ENCODE measurements at places on chromosomes 3 and 15.

DNA sequence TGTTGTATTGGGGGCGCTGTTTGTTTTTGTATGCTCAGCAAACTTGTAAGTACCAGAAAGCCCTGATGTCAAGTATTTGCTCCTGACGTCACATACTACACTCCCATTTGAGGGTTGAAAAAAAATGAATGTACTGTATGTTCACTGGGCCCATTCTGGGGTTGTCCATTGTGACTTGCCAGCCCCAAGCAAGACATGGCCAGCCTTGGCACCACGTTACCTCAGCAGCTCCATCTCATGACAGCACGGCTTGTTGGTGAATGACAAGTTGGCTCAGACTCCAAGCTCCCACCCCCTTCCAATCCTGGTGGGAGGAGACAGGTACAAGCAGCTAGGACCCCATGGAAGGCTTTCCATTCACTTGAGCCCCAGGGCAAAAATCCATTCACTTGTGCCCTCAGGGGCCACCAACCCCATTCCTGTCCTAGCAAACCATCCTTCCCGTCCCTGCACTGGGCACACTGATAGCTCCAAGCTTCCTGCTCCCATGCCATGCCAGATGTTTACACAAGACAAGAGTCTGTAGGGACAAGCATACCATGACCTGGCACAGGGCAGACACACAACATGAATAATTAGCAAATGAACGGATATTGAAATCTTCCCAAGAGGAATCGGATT lies 1.6 kb downstream of the PHGR1 start:
- no peak for DNase-seq

GRCh38 chr15:90845201-90845949 lies 23.0 kb upstream of the FURIN start:
- no peak for DNase-seq

DNA sequence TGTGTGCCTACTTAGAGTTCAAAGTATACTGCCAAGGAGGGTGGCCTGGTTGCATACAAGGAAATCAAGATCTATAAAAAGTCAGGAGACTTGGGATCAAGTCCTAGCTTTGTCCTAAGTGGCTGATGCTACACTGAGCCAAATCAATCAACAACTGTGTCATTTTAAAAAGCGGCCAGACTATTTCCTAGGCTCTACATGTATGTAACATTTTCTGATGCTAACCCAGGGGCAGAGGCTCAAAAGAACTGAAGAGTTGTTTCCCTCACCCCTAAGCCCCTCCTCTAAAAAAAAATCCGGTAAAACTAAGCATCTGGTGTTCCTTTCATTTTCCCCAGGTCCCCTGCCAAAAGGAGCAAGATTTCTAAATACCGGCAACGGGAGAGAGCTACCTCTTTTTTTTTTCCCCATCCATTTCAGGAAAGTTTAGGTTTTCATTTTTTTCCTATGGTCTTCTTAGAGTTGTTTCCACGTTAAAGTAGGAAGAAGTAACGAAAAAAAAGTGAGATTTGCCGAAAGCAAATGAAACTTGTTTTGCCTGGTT lies 18.8 kb upstream of the CHD2 start:
- DNase-seq, result no peak

GRCh38 chr3:156317462-156318074 lies 197.2 kb downstream of the KCNAB1 start:
- DNase-seq, result no peak

DNA sequence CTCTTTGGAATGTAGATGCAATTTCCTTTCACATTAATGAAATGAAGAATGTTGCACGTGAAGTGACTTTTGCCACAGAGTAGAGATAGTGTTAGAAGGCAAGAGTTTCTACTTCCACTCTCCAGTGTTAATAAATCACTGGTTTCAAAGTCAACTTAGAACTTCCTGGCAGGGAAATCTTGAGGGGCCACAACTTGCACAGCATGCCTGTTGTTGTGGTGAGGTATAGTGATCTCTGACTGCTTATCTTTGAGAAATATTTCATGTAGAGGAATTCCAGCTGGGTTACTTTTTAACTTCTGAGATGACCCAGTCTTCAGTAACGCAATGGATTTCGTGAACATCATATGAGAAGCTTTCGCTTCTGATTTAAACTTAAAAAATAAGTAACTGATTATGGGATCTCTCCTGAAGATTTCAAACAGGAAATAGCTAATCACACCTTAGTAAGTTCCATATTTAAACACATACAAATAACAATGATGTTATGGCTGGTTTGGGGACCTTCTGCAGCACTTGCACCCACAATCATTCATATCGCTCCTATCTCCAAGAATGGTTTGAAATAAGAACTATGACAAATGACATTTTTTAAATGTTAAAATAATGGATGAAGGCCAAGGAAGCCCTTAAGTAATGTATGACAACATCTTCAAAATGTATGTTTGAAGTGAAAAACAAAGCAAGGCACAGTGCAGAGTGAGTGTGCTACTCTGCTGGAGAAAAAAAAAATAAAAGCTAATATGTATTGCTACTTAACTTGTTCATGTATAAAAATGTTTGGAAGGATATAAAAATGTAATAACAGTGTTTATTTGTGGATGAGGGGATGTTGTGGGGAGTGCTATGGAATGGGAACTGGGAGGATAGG lies 726.5 kb upstream of the NECTIN3 start:
- DNase-seq, result no peak

GRCh38 chr3:6791161-6791560 lies 69.8 kb upstream of the GRM7 start:
- DNase-seq, result no peak

DNA sequence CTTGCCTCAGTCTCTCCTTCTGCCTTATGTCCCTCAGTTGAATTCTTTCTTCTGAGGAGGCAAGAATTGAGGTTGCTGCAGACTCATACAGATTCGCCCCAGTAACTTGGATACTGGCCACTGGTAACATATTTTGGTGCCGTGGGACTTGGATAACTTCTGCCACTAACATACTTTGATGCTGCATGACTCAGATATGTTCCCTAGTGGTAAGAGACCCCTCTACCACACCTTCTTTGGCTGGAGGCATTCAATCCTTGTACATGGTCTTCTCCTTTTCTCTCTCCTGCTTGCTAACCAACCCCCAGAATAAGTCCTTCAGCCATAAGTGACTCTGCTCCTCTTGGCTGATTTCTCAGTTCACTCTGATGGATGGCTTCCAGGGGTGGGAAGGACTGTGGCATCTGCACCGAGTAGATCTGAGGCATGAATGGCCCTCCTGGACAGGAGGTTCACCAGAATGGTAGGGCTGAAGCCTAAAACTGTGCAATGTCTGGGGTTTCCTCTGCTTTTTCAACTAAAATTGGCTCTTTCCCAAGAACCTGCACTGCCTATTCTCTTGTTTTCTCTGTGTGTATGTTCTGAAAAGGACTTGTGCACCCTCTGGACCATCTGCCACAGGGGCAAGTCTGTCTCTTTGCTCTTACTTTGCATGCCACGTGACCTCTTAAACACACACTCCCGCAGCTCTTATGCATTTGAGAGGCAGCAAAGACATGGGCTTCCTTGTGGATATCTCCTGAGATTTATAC lies 55.5 kb upstream of the FSTL1 start:
- DNase-seq, result peak; percentile 49

DNA sequence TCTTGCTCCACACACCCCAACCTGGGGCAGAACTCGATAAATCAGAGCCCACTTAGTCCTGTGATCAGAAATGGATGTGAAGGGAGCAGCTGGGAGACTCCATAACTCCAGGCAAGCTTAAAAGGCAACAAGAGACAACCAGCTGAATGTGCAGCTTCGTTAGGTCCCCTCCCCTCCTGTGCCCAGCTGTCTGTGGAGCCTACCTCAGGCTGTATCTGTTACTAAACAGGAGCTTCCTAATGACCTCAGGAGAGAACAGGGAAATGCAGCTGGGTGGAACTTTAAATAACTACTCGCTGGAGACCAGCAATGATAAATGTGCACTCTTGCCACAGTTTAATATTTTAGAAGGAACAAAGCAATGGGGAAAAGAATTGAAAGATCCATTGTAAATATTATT lies 25.9 kb downstream of the SLC9A9 start:
- DNase-seq, result no peak

- no peak for DNase-seq
These were observed 13.6 kb downstream of the CALML4 start for GRCh38 chr15:68191555-68191954.

DNA sequence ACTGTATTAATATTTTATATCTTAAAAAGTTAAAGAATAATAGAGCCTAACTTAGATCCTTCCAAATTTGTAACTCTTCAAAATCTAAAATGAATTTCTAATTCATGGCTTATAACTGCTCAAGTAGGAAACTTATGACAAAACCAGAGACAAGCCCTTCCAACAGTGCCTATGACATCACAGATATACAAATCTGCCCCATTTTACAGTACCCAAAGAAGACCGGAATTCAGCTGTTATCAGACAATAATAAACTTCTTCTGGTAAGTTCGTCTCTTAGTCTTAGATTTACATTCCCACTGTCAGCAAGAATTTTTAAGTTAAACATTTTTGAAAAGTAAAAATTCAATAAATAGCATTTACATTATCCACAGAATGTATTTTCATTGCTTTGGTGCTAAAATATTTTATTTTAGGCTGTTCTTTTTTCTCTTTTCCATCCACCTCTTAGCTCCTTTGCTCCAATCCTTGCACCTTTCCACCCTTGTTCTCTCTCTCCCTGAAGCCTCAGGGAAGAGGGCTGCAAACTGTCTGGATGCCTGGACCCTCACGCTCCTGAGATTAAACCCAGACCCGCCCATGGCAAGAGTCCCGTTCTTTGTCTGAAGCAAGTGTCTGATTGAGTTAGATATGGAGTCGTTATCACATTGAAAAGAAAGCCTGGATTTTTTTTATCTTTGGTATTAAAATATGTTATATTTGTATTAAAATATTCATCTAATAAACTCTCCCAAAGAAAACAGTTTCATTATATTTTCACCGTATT lies 312.7 kb downstream of the ZBTB20 start:
- no peak for DNase-seq

- DNase-seq, result no peak
These were observed 115.1 kb downstream of the DNAJB8 start for GRCh38 chr3:128351546-128351945.

GRCh38 chr15:60326824-60327654 lies 70.7 kb downstream of the ANXA2 start:
- DNase-seq, result no peak

DNA sequence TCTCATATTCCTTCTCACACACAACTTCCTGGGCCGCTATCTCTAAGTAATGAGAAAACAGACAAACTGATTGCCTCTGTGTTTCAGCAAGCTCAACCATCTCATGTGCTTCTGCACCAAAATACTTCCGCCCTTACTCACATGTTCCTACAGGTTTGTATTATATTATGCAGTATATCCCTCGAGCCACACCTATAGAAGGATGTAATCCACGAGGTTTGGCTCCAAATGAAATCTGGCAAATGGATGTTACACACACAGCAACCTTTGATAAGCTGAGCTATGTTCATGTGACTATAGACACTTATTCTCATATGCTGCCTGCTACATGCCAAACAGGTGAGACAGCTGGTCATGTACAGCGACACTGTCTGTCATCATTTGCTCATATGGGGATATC lies 22.6 kb downstream of the CCRL2 start:
- DNase-seq, result no peak

DNA sequence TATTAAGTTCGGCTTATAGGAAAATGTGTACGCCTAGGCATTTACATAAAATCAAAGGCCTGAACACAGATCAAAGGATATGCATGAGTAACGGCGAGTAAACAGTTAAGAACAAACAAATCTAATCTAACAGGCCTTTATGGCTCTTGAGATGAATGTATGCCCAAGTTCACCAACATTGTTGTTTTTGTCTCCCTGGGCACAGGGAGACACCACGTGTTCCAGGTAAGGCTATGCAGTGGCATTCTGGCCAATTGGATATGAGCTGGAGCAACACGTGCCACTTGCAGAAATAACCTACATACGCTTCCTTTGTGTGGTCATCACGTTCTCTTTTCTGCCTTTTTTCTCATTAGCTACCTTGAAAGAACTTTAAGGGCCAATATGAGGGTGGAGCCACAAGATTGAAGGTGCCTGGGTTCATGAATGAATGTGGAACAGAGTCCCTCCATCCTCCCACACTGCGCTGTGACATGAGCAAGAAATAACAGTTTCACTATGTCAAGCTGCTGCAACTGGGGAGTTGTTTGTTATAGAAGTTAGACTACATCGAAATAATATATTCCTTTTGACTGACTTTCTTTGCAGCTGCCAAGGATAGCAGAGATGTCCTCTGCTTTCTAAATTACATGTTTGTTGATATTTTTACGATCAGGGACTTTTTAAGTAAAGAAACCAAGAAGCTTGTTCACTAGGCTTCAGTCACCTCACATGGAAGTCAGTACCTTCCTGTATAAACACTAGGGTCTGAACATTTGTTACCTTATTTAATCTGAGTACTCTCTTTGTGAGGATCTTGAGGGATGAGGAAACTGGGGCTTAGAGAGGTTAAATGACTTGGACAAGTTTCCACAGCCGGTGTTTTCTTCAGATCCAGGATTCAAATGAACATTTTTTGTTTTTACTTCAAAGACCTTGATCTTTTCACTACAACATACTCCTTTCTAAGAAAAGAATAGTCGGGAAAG lies 427.5 kb upstream of the TBL1XR1 start:
- no peak for DNase-seq

DNA sequence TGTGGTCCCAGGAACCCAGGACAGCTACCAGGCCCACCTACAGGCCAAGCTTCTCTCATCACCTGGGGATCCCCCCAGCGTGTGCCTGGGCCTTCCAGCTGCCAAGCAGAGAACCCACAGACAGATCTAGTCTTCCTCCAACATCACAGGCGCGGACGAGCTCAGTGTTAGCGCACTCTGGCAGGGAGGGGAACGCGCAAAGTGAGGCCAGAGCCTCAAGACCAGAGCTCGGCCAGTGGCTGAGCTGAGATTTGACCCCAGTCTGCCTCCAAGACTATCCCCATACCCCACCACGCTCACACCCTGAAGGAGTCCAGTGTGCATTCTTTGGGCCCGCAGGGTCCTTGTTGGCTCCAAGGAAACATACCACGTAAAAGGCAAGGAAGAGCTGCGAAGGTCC lies 5.1 kb downstream of the MFGE8 start:
- DNase-seq, result no peak

- no peak for DNase-seq
These were observed 10.8 kb downstream of the PDCD10 start for GRCh38 chr3:167723872-167724271.

GRCh38 chr3:53938645-53939044 lies 47.0 kb upstream of the SELENOK start:
- DNase-seq, result no peak

- DNase-seq, result no peak
These were observed 36.7 kb downstream of the SHQ1 start for GRCh38 chr3:72811571-72811970.

DNA sequence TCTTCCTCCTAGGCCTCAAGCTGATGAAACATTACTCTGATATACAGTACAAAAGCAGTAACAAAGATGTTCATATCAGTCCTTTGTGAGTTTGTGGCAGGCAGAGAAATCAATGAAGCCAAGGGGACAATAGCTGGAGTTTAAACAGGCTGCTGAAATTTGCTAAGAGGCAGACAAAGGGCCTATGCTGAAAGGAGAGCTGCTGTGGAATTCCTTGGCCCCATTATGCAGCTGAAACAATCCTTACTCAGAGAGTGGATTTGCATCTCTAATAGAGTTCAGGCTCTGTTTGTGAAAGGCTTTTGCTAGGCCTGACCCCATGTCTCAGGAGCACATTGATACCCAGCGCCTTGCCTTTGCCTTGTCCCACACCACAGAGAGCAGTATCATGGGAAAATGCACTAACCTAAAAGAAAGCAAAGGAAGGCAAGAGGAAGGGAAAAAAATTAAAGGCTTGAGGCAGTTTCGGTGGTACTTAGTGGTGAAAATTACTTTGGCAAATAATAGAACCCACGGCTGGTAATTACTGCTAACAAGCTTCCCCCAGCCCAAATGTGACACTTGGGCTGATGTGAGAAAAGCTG lies 195.0 kb upstream of the EPHA3 start:
- DNase-seq, result no peak

GRCh38 chr3:194042927-194043326 lies 93.0 kb upstream of the HES1 start:
- no peak for DNase-seq

Measured in osteocyte (in vitro differentiated cells).